Activated T-helper 17 cell treated with anti-CD3 and anti-CD28 coated beads, Interleukin-2, amount 50 U/mL, for 72 hours (primary cell): ENCODE measurements at places on chromosomes 3 and 15. TPM values are rescaled to one million over a fixed set of nuclear protein-coding genes. Genes with fewer than 3 reads are reported as not detected.
A peak's percentile ranks its signal among the peaks of the same experiment; 100 is the strongest.

HRG gene
- total RNA-seq = not detected

GRCh38 chr3:161333696-161334095 lies 37.6 kb downstream of the SPTSSB start:
- ATAC-seq = no peak

KLHL6 gene
- 33.5 TPM for total RNA-seq

OXNAD1 gene
- 31.4 TPM for total RNA-seq

DNA sequence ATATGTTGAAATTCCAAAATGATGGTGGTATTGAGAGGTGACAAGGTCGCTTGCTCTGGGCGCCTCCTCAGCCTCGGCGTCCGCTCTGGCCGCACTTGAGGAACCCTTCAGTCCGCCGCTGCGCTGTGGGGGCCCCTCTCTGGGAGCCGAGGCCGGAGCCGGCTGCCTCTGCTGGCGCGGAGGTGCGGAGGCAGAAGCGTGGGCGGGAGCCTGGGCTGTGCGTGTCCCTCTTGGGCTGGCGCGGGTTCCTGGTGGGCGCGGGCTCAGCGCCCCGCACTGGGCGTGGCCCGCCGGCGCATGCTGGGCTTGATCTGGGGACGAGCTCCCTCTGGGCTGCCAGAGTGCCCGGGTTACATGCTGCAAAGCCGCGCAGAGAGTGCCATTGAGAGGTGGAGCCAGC lies 39.8 kb upstream of the TMC3 start:
- no peak for ATAC-seq

- ATAC-seq = no peak
Observed at GRCh38 chr3:157180262-157180661, 20.3 kb upstream of the CCNL1 start.

GRCh38 chr3:192747746-192748145 lies 20.4 kb upstream of the FGF12 start:
- ATAC-seq = no peak

DNA sequence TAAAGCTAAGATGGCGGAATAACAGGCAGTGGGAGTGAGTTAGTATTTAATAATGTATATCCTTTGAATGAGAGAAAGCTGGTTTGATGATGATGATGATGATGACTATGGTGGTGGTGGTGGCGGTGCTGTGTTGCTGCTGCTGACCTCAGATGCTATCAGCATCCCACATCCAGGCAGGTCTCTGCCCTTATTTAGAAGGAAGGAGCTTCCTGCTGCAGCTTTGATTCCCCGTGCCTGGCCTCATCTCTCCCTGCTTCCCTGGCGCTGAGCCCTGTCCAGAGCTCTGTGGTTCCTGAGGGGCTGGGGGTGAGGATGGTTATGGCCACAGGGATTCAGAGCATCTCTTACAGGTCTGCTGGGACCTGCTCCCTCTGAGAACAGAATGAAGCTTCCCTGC lies 73.1 kb downstream of the RAB11A start:
- ATAC-seq = peak; percentile 61

DNA sequence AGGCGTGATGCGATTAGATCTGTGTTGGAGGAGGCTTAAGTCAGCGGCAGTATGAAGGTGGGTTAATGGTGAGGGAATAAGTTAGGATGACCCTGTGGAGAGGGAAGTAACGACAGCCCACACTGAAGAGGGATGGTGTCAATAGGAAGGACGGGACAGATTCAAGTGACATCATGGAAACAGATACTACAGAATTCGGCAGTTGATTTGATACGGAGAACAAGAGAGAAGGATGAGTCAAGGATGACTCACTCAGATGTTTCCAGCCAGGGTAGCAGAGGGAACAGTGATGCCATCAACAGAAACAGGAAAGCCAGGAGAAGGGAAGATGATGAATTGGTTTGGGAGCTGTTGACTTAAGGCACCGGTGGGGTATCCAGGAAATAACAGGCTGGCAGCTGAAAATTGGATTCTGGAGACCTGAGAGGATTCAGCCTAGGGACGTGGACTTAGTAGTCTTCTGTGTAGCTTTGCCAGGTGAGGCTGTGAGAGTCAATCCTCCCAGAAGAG lies 38.0 kb downstream of the SHC4 start:
- peak; percentile 63 for ATAC-seq

- ATAC-seq = no peak
Observed at GRCh38 chr3:120013481-120013880, 80.8 kb downstream of the GSK3B start.

NEIL1 gene
- 56.7 TPM for total RNA-seq

STAB1 gene
- 0.19 TPM for total RNA-seq

ADGRG7 gene
- total RNA-seq = not detected

GOLGA8G gene
- not detected for total RNA-seq

- ATAC-seq = no peak
Observed at GRCh38 chr3:45333549-45333948, 54.8 kb upstream of the LARS2 start.

GRCh38 chr3:194243172-194243837 lies 107.4 kb downstream of the HES1 start:
- ATAC-seq = no peak

DNA sequence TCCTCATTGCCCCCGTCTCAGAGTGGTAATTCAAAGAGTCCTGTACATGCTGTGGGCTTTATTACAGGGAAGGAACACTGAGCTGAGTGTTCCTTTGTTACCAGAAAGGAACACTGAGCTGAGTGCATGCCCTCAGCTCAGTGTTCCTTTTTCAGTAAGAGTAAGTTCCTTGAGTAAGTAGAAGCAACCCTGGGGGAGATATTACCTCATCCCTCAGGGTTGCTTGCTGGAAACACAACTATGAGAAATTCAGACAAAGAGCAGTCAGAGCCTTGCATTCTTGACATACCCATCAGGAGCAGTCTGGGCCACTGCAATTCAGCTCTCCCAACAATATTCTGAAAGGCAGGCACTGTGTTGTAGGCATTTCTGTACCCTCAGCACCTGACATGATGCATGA lies 17.0 kb downstream of the CHRM5 start:
- no peak for ATAC-seq

DNA sequence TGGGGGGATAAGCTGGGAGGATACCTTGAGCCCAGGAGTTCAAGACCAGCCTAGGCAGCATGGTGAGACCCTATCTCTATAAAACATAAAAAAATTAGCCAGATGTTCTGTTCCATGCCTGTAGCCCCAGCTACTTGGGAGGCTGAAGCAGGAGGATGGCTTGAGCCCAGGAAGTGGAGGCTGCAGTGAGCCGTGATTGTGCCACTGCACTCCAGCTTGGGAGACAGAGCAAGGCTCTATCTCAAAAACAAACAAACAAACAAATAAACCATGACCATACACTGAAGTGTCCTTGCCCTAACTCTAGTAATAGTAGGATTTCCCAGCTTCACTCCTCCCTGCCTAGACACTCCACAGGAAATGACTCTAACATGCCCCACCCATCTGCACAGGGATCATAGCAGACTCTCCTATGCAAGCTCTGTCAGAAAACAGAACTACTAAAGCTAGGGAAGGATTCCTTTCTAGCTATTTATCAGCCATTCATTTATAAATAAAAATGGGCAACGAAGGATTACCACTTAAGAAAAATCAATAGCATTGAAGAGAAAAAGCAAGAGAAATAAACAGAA lies 4.6 kb downstream of the ERICH6 start:
- ATAC-seq = no peak

- no peak for ATAC-seq
Observed at GRCh38 chr15:26736502-26737248, 36.2 kb downstream of the GABRB3 start.

- no peak for ATAC-seq
Observed at GRCh38 chr15:63052961-63053698, 10.6 kb downstream of the TPM1 start.

DNA sequence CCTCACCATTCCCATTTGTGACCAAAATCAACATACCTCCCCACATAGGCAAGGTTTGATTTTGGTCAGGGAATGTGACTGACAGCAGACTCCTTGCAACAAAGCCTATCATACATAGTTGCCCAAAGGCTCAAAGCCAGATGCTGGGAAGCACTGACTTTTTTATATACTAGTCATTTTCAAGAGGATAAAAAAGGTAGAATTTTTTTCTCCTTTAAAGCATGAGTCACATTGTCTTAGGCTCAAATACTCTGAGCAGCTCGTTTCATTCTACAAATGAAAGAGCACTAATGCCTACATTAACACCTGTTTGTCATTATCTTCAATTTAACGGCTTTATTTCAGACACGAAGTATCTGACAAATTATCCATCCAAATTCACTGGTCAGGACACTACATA lies 36.2 kb downstream of the ICE2 start:
- no peak for ATAC-seq
